ENCODE measurements at places on chromosomes 2 and 18.

DNA sequence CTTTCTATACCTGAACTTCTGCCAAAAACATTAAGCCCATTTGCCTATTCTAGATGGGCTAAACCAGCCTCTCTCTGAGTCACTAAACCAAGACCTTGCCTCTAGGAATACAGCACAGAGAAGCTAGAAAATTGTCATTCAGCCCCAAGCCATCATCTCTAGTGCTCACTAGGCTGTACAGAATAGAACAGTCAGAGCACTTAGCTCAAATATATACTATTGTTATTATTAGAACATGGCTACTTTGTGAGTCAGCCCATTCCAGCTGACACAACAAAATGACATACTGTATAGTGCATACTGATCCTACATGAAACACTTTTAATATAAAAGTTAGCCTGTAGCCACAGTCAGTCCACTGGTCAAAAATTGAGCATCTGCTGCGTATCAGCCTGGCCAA is 418.8 kb downstream of the NRXN1 start:
- no peak for DNase-seq

DNA sequence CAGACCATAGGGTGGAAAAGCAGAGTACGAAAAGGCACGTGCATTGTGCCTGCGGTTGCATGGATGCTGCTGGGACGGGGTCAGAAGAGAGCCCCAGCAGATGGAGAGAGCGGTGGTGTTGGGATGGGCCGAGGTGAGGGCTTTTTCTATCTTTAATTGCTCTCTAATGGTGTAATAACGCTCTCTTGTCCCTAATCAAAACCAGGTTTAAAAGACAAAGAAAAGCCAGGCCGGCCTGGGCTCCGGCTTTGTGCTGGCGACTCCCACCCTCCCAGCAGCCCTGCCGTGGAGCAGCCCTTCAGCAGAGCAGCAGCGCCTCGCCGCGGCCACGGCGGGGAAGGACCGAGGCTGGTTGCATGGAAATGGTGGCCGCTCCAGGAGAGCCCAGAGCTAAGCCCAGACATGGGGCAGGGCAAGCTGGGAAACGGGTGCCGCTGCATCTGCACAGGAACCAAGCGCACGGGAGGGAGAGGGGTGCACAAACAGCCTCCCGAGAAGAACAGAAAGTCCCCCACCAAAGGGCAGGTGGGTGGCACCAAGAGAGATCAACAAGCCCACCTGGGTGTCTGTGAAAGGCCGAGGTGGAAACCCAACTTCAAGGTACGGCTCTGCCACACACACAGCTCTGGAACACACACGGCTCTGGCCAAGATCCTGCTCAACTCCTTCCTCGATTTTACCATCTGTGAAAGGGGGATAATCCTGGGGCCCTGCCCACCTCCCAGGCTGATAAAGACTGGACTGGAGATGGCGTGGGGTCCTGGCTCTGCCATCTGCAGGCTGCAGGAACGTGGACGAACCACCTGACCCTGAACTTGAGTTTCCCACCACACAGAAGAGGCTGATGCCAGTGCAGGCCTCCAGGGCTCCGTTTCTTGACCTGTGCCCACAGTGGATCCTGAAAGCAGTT is 15.0 kb downstream of the HS1BP3 start:
- DNase-seq: peak; percentile 93

GRCh38 chr2:223815186-223815883 is 22.0 kb downstream of the AP1S3 start:
- DNase-seq: no peak

GRCh38 chr2:172596776-172597175 is 40.9 kb downstream of the PDK1 start:
- no peak for DNase-seq

DNA sequence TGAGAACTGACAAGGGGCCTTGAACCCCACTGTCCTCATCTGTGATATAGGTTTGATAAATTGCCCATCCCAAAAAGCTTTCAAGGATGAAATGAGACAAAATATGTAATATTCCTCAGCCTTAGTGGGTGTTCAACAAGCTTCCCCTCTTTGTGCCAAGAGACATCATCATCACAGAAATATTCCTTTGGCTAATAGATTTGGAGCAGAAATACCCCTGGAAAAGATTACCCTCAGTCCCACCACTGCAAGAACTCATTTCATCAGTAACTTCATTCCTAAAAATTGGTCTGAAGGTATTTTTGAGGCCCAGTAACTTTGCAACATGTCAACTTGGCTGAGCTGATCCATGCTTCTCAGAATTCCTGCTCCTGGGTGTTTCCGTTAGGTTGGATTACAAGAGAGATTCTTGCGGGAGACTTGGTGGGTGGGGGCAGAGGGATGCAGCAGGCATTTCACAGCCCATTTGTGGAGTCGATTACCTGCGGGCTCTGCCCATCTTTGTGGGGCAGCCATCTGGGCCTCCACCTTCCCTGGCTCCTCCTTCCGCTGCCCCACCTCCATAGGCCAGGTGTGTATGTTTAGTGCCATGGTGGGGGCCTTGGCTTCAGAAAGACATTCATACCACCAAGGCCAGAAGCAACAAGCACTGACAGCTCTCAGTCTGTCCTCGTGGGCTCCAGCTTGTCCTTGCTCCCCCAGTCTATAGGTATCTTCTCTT is 263.9 kb downstream of the GLI2 start:
- DNase-seq: no peak

- DNase-seq: no peak
Measured at GRCh38 chr2:145769011-145769716, 1249.2 kb upstream of the ZEB2 start.

GRCh38 chr2:177352441-177353186 is 40.0 kb upstream of the AGPS start:
- no peak for DNase-seq

DNA sequence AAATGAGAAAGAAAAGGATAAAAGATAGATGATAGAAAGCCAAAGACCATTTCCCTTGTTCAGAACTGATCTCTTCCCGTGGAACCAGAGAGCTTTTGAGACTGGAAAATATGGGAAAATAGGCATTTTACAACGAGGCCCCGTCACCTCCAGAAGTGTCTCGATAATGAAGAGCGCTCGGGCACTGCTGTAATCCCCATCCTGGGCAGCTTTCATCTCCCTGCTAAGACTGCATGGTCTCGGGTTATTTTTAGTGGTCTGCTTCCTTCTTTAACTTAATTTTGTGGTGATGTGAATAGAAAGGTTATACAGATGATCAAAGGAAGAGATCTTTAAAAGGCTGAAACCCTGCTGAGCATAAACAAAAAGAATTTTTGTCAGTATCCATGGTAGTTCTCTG is 176.6 kb downstream of the METTL4 start:
- no peak for DNase-seq

GRCh38 chr18:49694402-49694801 is 118.9 kb downstream of the ACAA2 start:
- DNase-seq: no peak

DNA sequence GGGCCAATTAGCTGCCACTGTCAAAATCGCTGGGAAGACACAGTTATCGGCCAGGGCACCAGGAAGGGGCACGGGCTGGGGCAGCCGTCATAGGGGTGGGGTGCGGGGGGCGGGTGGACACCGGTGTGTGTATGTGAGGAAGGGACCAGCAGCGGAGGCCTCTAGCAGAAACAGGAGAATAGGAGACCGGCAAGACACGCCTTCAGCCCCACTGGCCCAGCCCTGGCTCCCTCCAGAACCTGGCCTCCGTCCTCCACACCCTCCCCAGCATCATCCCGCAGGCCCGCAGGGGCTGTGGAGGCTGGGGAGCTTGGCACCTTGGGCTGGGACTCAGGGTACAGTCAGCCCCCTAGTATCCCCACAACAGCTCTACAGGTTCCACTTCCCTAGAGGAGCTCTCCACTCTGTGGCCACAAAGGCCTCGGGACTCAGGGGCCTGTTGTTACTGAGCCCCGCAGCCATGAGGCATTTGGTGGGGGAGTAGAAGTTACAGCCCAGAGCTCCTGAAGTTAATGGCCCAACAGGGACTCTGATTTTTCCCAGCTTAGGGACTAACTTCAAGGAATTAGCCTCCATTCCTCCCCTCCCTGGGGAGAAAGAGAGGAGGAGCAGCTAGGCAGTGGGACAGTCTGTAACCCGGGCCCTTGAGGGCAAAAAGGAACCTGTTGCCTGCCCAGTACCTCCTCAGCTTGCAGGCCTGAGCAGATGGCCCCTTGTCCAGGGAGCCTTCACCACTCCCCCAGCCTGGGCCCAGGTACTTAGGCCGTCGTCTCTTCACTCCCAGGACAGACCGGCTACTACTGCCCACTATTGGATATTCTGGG is 19.9 kb downstream of the SH2D6 start:
- no peak for DNase-seq

DNA sequence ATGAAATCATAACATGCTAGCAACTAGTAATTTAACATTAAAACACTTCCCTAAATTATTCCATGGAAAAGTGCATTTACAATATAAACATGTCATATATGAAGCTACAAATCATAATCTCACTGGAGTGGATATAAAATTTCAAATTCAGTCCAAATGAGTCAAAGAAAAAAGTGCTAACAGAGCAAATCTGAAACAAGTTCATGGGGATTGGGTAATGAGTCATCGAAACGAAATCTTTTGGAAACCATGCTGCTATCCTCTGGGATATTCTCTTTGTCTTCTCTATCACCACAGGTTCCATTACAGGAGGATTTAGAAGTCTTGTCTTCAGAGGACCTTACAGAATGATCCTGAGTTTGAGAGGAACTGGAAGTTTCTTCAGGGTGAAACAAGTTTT is 34.1 kb downstream of the STK17B start:
- no peak for DNase-seq

DNA sequence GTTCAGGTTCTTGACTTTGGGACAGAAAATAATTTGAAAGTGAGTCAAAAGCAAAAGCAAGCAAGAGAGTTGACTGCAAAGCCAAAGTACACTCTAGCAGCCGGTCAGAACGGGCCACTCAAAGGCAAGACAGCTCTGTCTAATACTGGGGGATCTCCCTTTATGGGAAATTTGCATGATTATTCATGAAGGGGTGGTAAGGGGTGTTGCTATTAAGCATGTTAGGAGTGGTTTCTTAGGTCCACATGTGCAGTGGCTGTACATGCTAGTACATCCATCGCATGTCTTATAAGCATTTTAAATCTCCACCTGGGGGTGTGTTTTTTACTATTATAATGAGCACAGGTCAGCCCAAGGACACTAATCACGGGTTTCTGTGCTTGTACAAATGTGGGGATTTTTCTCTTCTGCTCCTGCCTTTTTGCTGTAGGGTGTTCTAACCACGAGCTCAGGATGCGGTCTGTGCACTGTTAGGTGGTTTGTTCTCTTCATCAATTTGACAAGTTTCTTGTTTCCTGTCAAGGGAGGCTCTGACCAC is 60.2 kb upstream of the SPP2 start:
- no peak for DNase-seq

GRCh38 chr2:42254186-42254895 is 85.2 kb downstream of the EML4 start:
- no peak for DNase-seq

DNA sequence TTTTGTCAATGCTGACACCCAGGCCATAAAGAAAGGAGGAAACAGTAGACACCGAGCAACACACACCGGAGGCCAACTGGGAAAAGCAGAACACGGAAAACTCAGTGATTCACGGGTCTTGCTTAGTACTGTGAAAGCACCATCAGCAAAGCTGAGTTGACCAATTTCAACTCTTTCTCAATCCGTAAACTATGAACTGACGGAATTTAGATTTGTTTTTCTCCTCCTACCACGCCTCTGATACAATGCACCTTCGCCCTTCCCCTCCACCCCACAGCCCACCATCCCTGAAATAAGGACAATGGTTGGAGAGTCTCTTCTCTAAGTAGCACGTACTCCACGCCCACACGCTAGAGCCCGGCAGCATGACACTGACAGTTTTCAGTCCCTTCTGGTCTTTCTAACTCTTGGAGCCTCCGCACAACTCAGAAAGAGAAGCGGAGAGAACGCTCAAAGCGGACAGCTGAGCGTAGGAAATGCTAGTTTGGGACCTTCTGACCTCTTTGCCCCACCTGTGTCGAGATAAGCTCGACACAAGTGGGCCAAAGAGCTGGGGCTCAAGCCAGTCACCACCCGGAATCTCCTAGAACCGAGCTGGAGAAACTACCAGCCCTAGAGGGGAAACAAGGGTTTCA is 669 bp downstream of the LNPK start:
- peak; percentile 24 for DNase-seq

DNA sequence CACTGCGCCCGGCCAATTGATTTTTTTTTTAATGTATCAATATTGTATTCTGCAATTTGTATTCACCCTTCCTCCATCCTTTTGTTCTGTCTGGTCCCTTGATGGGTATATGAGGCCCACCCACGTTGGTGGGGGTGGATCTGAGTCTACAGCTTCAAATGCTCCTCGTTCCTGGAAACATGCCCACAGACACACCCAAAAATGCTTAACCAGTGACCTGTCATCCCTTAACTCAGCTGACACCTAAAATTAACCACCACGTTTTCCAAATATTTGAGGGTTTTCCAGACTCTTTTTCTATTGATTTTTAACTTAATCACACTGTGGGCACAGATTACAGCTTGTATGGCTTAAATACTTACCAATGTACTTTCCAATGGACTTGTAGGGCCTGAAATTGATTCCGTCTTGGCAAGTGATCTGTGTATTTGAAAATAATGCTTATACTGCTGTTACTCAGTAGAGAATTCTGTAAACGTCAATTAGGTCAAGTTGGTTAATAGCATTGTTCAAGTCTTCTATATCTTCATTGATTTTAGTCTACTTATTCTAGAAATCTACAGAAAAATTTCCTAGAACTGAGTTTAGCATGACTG is 34.4 kb upstream of the CYP27C1 start:
- DNase-seq: no peak

GRCh38 chr2:65092791-65093190 is 36.6 kb downstream of the CEP68 start:
- DNase-seq: no peak

DNA sequence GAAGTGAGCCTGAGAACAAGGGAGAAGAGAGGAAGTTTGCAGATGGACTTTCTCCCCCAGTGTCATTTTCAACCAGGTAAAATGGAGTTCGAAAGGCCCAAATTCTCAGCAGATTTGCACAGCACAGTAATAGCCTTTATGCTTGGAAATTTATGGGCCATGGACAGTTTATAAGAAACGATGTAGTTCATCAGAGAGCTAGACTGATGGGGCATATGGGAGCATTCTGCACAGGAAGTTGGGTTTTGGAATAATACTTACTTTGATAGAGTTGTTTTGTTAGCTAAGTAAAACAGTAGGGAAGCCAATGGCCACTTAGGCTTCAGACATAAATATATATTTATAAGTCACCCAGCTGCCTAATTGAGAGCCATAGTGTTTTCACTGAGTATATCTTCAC is 169.4 kb downstream of the MEIS1 start:
- no peak for DNase-seq

DNA sequence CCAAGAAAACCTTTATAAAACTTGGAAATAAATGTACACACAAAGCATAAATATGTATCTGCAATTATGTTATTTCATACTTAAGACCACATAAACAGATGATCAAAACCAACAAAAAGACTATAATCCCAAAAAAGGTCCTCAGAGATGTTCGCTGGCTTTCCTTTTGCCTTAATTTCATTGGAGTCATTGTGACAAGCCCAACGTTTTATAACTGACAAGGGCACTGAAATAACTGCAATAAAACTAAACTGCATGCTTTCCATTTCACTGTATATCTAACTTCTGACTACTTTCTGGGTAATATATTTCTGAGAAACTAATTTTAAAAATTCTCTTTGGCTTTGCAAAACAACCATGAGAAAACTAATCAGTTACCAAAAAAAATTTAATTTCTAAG is 56.5 kb downstream of the REV1 start:
- no peak for DNase-seq

Data from HuH-7 (cell line).